Stimulated activated CD8-positive, alpha-beta memory T cell treated with anti-CD3 and anti-CD28 coated beads, Interleukin-4, amount 100 ng/mL, for 4 hours (primary cell): ENCODE measurements at places on chromosomes 7 and 10.

DNA sequence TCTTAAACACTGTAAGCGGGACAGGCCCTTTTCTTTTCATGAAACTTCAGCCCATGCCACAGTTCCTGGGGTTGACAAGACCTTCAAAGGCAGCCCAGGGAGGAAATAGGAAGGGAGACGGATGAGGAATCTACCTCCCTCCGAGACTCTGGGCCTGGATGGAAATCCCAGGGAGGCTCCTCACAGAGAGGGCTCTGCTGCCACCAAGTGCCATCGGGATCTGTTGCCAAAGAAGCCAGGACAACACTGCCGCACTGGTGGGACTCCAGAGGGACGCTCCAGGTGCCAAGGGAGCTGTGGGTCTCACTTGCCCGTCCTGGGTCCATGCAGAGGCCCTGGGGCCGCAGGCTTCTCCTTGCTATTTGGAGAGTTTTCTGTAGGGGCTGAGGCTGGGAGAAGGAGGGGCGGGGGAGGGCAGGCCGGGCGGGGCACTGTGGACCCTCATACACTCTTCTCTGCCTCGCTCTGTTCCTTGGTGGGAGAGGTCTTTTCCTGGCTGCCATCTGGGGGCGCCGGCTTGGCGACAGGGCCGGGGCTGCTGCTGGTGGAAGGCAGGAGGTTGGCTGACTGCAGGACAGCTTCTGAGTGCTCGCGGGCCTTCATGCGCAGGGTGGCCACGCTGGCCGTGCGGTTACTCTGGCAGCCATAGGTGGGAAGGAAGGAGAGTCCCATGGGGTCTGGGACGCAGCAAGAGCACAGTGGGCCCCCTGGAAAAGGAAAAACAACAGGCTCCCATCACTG, 30.0 kb downstream of the DRGX start:
- DNase-seq, result no peak

- DNase-seq, result no peak
These were observed 134.2 kb downstream of the JMJD1C start for GRCh38 chr10:63331586-63331985.

GRCh38 chr10:79034271-79034876, 34.4 kb upstream of the ZMIZ1 start:
- no peak for DNase-seq

DNA sequence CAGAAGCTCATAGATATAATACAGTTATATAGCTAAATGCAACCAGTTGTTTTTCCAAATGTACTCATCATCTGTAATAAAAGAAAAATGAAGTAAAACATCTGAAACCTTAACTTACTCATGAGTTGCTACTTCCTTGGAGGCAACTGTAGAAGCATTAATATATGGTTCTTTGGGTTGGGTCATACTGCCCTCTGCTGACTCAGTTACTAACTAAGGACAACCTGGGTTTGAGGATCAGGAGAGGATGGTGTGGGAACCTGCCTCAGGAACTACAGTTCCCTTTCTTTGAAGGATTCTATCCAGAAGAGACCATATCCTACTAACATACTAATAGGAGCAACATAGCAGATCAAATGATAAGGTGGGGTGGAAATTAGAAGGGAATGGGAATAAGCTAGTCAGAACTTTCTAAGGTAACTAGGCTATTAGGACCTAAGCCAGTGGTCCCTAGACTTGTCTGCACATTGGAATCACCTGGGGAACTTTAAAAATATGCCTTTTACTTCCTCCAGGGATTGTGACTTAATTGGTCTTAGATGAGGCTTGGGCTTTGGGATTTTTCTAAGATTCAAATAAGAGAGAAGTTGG, 20.7 kb downstream of the COX15 start:
- DNase-seq, result no peak

- DNase-seq, result no peak
These were observed 568.3 kb downstream of the INHBA start for GRCh38 chr7:41134300-41135255.
